ENCODE measurements at places on chromosomes 12 and 14.

DNA sequence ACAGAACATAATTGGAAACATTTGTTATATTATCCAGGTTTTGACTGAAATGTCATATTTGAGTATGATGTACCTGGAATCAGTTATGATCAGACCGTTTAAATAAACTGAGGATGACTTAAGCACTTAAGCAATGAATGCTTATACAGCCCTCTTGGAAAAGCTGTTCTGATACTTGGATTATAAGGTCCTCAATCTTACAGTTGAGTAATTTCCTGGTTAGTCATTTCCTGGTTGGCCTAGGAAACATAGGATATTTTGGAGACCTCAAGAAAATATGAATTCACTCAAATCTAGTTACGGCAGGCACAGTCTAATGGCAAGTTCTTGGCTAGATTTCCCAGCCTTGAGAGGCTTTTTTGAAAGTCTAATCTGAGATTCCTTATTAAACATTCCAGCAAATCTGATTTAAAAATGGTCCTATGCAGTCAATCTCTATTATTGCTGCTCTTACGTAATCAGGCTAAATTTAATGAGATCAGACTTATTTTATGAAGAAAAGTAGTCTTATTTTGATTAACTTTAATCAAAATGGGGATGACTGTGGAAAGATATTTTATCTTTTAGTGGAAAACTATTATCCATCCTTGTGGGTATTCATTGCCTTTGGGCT, 447.2 kb downstream of the SNAPC1 start:
- no peak for DNase-seq
- no peak overlapping the region for H3K4me3 ChIP-seq
- H3K36me3 ChIP-seq = no peaks in the 10 kb centered on the region
- H3K27me3 ChIP-seq = no peaks in the 10 kb centered on the region
- H3K27ac ChIP-seq = no peak overlapping the region

DNA sequence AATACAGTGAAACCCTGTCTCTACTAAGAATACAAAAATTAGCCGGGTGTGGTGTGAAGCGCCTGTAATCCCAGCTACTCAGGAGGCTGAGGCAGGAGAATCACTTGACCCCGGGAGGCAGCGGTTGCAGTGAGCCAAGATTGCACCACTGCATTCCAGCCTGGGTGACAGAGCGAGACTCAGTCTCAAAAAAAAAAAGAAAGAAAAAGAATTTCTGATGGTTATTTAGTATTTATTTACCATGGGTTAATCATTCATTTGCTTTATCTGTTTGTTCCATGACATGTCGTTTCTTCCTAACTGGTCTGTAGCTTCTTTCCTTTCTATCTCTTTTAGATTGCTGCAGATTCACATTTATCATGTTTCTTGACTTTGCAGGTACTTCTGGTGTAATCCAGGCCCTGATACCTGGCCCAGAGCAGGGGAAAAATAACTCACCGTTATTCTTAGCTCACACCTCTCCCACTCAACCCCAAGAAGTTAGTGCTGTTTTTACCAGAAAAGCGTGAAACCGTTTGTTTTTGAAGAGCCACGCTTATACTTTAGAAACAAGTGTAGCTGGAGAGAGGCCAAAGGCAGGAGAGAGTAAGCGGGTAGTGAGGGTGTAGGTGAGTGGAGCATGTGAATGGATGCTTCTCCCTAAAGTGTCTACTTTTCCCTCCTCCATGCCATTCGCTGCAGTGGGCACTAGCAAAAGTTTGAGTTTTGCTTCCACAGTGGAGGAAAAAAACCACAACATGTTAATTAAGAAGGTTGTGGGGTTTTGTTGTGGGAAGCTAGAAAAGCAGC, 45.4 kb downstream of the SRGAP1 start:
- H3K27me3 ChIP-seq = no peaks in the 10 kb centered on the region
- H3K4me1 ChIP-seq = peaks cover 17% of the 10 kb centered on the region
- H3K36me3 ChIP-seq = no peaks in the 10 kb centered on the region

DNA sequence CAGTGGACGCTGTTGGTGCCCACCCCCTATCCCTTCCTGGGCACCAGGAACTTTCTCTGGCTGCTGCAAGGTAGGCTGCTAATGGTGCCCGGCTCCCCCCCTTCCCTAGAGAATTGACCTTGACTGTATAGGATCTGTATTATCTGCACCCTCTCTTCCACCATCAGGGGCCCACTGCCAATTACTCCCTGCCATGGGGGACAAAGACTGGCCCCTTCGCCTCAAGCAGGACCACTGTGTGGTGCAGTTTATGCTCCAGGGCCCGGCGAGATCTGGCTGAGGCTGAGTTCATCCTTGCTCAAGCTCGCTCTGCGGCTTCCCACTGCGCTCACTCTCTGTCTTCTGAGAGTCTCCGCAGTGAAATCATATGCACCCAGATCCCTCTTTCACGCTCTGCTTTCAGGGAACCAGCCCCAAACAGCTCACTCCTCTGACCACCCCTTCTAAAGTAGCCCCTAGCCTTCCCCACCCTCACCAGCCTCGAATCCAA, 95.2 kb downstream of the LGMN start:
- no peaks in the 10 kb centered on the region for H3K27me3 ChIP-seq
- no peak overlapping the region for H3K27ac ChIP-seq
- H3K4me1 ChIP-seq = no peaks in the 10 kb centered on the region
- no peak for DNase-seq

DNA sequence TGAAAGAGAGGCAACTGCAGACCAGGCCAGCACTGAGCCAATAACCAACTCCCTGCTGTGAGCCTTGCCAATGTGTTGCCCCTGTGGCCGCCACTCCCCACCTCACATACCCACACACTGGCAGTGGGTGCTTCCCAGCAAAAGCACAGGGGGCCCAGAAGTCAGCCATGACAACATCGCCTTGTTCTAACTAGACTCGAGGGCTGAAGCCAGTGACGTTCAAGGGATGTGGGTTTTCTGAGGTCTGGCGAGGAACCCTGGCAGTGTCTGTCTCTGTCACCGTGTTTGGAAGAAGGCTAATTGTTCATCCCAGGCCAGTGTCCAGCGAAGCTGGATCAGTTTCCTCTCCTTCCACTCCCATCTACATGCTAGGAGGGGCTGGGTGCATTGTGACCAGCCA, 311.8 kb upstream of the AMIGO2 start:
- no peaks in the 10 kb centered on the region for H3K27me3 ChIP-seq
- H3K27ac ChIP-seq = no peak overlapping the region
- no peaks in the 10 kb centered on the region for H3K36me3 ChIP-seq
- H3K4me1 ChIP-seq = no peaks in the 10 kb centered on the region
- no peak for DNase-seq

DNA sequence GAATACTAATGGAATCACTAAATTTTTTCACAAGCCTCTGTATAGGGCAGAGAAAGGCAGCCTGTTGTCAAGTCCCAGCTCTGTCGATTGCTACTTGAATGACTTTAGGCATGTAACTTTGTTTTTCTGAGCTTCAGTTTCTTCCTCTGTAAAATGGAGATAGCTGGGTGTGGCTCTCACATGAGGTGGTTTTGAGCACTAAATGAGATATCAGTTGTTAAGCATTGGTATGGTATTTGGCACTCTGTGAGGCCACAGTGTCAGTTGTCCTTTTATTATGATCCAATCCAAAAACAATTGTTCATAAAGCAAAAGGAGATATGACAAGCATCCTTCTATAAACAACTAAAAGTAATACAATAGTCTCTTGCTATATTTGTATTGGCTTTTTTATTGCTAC, 120.6 kb downstream of the DUSP6 start:
- H3K27ac ChIP-seq = no peak overlapping the region
- no peaks in the 10 kb centered on the region for H3K36me3 ChIP-seq
- no peaks in the 10 kb centered on the region for H3K27me3 ChIP-seq
- no peak for DNase-seq

DNA sequence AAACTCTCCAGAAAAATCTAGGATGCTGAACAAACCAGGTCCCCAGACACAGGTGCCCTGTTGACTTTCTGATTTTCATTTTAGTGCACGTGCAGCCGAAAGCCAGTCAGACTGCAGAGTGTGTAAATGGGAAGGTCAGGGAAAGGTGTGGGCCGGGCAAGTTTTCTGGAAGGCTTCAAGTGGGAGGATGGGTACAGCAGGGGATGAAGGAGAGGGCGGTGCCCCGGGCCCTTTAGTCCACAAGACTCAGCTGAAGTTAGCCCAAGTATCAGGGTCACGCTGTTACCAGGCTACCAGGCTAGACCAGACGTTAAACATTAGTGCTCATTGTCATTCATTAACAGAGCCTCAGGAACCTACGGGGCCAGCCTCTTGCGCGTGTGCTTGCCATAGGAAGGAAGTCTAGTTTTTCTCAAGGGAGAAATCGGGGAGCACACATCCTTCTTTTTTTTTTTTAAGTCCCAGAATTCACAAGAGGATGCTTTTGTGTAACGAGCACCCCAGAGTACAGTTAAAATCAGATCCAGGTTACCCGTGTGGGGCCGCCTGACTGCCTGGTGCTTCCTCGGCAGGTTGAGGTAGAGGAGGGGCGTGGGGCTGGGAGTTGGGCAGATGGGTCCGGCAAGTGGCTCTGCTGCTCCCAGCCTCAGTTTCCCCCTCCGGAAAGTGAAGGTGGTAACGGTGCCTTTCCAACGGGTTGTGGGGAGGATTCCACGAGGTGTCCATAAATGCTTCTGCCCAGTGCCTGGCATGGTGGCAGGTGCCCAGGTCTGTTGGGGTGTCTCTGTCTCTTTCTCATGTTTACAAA, 19.1 kb downstream of the BCL7A start:
- H3K27me3 ChIP-seq = no peaks in the 10 kb centered on the region
- peaks cover 9% of the 10 kb centered on the region for H3K36me3 ChIP-seq
- peaks cover 29% of the 10 kb centered on the region for H3K4me1 ChIP-seq
- peak overlapping the region; percentile 56 for H3K27ac ChIP-seq

DNA sequence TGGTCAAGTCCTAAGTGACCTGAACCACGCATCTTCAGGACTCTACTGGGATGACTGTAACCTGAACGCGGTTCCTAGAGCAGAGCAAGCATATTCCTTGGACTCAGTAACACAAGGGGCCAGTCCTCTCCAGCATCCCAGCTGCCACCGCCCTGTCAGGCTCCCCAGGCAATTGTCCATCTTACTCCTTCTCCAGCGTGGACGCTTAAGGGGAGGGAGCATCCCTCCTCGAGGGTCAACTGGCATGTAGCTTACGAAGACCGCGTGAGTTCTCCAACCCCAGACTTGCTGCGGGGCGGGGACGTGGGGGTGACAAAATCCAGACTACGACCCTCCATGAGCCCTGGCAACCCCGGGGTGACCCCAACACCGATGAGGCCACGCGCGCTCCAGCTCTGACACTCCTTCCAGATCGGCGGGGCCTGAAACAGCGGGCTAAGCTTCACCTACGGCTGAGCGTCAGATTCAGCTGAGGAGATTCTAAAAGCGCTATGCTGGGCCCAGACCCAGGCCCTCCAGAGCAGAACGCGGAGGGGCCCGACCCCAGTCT, 846 bp upstream of the MTHFD1 start:
- no peaks in the 10 kb centered on the region for H3K27me3 ChIP-seq
- H3K4me3 ChIP-seq = peak overlapping the region; percentile 61
- peak overlapping the region; percentile 80 for H3K27ac ChIP-seq
- DNase-seq = no peak

DNA sequence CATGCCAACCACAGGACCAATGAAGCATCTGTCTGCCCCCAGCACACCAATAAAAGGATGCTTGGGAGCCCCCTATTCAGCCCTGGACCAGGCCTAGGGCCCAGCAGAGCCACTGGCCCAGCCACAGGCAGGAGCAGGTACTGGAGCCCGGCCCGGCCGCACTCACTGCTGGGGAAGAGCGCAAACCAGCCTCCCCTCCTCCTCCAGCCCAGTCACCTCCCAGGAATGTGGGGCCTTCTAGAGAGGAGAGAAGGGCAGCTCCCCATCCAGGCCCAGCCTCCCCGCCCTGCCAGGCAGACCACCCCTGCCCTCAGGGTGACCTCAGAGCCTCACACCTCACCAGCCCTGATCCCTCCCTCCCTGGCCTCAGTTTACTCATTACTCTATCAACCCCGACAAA, 56.2 kb downstream of the CCNK start:
- H3K4me3 ChIP-seq = no peak overlapping the region
- no peaks in the 10 kb centered on the region for H3K27me3 ChIP-seq
- peaks cover 36% of the 10 kb centered on the region for H3K4me1 ChIP-seq
- DNase-seq = no peak
- no peak overlapping the region for H3K27ac ChIP-seq

- H3K27ac ChIP-seq = no peak overlapping the region
- DNase-seq = peak; percentile 82
- no peaks in the 10 kb centered on the region for H3K27me3 ChIP-seq
These were observed 271.6 kb downstream of the CACNA1C start for GRCh38 chr12:2324387-2324786.

DNA sequence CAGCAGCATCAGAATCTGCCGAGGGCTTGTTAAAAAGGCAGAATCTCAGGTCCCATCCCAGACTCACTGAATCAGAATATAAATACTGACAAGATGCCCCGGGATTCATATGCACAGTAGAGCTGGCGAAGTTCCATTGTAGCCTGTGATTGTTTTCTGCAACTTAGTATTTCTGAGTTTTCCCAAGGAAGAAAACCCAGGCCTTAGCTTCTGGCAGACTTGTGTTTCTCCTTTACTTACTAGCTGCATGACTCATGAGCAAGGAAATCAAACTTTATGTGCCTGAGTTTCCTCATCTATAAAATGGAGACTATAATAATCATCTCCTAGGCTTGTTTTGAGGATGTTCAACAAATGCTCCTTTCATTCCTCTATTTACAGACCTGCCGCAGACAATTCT, 278.5 kb upstream of the PLEKHG7 start:
- no peaks in the 10 kb centered on the region for H3K27me3 ChIP-seq
- DNase-seq = no peak
- H3K4me3 ChIP-seq = no peak overlapping the region
- H3K27ac ChIP-seq = no peak overlapping the region

DNA sequence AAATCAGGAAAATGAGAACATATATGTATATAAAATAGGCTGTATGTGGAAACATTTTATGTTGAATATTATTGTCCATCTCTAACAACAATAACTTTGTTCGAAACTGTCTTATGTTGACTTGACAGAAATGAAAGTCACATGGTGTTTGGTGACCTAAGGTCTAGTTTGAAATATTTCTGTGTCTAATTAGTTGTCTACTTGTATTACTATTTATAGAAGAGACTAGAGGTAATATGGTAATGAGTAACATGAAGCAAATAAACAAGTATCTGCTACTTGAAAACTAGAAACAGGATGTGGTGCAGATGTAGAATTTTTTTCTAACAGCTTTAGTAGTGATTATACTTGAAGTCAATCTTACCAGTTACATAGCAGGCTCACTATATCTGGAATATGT, 3.9 kb downstream of the GPHN start:
- peaks cover 26% of the 10 kb centered on the region for H3K4me1 ChIP-seq
- no peaks in the 10 kb centered on the region for H3K36me3 ChIP-seq
- no peak overlapping the region for H3K27ac ChIP-seq
- H3K4me3 ChIP-seq = no peak overlapping the region
- H3K27me3 ChIP-seq = no peaks in the 10 kb centered on the region
- DNase-seq = no peak

DNA sequence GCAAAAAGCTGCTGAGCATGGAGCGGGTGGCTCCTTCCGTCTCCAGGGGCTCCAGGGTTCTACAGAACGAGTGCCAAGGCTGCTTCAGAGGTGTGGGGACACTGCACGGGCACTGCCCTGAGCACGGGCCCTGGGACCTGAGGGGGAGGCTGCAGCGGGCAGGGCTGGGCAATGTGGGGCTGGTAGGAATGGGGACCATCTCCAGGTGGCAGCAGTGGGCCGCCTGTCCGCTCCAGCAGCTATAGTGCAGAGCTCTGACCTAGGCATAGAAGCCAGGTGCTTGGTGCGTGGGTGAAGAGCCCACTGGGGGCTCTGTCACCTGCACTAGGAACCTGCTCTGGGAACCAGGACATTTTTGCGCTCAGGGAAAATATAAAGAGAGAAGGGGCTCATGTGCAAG, 22.3 kb downstream of the HDAC7 start:
- H3K27ac ChIP-seq = no peak overlapping the region
- peaks cover 2% of the 10 kb centered on the region for H3K36me3 ChIP-seq
- peaks cover 32% of the 10 kb centered on the region for H3K4me1 ChIP-seq
- H3K4me3 ChIP-seq = no peak overlapping the region
- H3K27me3 ChIP-seq = no peaks in the 10 kb centered on the region
- DNase-seq = no peak

All from body of pancreas (tissue), 4 donors.